MM.1S (cell line): ENCODE measurements at places on chromosomes 5 and 9.

- no peak for DNase-seq
Measured at GRCh38 chr9:134411440-134412297, 85.4 kb downstream of the RXRA start.

- no peak for DNase-seq
Measured at GRCh38 chr5:88732862-88733261, 150.1 kb downstream of the MEF2C start.

DNA sequence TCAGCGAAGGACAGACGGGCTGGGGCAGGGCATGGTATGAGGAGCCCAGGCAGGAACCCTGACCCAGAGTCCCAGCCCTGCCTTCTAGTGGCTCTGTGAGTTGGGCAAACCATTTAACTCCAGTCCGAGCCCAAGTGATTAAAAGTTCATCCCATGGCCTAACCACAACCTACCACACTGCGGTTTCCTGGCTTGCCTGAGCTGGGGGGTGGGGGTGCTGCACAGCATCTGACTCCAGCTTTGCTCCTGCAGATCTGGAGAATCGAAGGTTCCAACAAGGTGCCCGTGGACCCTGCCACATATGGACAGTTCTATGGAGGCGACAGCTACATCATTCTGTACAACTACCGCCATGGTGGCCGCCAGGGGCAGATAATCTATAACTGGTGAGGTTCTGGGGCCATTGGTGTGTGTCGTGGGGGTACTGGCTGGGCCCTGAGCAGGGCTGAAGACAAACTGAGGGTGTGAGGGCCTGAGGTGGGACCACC lies 49.0 kb downstream of the STOM start:
- no peak for DNase-seq

DNA sequence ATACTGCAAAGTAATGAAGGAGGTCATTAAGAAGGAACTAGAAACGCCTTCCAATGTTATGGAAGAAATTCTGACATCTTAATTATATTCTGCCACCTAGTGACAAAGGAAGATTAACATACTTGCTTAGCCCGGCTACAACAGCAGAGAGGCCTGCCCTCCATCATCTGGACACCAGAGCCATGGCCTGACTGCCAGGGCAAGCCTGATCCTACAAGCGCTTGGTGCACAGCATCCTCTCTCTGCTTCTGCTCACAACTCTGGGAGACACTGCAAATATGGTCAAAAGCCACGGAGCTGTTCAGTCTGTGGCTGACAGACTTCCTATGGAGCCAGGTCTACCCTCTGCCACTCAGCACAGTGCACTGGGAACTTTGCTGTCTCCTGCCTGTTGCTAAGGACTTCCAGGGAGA lies 87.3 kb upstream of the SLC44A1 start:
- DNase-seq: peak; percentile 76

DNA sequence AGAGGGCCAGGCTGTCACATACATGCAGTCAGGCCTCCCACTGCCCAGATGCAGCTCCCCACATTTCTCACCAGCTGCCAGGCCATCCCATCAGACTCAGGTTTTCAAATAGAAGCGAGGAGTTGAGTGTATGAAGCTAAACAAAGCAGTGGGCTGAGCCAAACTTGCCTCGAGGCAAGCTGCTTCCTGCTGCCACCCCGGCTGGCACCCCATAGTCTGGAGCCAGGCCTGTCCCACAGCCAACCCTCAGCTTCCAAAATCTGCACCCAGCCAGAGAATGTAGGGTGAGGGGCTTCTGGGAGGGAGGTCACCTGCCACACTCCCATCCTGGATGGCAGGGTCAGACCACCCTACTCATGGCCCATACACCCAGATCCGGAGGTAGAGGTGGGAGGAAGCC lies 22.3 kb upstream of the ALDH1B1 start:
- DNase-seq: no peak

- DNase-seq: no peak
Measured at GRCh38 chr9:123456011-123456410, 100.0 kb downstream of the CRB2 start.

DNA sequence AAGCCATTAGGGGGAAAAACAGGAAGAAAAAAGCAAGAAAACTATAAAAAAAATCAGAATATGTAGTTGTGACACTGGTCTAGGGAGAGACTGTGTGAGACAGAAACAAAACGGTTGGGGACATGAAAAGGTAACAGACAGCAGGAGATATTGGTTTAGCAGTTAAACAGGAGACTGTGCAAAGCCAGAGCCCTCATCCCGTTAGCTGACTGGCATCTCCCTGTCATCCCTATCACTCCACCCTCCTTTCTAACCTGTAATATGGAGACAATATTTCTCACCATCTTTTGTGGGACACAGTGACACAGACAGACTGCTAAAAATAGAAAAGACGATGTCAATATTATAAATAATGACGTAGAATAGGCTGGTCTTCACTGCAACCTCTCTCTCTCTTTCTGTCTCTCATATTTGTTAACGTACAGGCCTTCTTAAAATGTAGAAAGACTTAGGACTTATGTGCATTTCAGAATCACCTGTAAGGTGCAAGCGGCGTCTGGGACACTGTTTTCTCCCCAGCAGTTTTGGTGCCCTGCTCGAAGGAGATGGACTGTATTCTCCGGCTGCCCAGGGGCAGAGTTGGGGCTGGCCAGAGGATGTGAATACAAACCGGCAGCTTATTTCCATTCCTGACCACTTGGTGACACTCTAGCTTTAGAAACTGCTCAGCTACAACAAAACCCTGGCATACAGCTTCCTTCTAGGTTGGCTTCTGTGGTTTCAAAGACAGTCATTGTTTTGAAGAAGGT lies 190.6 kb downstream of the MAT2B start:
- DNase-seq: peak; percentile 70

- peak; percentile 29 for DNase-seq
Measured at GRCh38 chr5:33423018-33423630, 17.6 kb upstream of the TARS1 start.

- DNase-seq: no peak
Measured at GRCh38 chr9:95157481-95158151, 159.9 kb downstream of the FANCC start.

DNA sequence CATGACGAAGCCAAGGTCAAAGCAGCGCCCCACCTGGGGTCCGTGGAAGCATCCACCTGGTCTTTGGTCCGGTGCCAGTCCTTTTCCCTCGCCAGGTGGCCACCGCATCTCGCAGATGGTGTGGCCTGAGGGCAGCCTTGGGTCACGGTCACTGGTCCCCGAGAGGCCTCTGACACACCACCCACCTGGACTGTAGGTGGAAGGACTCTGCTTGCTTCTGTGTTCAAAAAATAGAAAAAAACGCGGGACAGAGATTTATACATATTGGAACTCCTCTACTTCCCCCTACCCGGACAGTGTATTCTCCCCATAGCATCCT lies 466 bp upstream of the TTC39B start:
- DNase-seq: no peak

DNA sequence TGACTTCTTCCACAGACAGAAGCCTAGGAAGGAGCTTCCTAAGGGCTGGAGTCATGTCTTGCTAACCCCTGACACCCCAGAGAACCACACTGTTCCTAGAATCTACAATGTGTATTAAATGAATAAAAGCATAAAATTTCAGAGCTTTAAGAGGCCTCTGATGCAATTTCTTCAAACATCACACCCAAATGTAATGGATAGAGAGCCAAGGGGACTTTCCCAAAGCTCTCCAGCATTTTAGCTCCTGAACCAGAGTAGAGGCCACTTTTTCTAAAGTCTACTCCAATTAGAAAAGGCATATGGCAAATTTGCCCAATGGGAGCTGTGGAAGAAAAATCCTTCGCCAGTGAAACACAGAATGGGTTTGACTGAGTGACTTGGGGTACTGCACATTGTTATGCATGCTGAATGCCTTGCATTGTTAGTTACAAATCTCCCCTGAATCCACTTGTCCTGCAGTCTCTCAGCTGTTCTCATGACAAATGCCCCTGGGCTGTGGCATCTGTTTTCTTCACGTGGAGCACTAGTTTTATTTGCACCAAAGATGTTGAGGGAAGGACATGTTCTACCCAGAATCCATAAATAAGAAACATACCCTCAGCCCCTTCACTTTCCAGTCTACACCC lies 334.0 kb downstream of the ASTN2 start:
- no peak for DNase-seq

GRCh38 chr9:132697230-132697629 lies 27.0 kb downstream of the GTF3C4 start:
- DNase-seq: no peak

DNA sequence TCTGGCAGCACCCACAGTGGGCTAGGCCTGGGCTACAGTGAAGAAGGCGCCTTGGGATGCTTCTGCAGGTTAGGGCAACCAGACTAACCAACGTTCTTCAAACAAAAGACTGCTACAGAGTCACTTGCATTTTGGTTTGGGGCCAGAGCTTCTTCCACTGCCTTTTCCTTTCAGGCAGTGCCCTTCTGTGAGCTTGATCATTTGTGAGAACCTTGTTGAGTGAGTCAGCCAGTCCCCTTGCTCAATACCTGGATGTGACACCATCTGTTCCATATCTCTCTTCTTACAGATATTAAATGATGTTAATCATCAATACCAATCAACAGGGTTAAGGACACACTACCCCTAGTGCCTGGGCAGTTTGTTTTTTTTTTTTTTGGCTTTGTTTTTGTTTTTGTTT lies 46.5 kb upstream of the VDAC1 start:
- no peak for DNase-seq

DNA sequence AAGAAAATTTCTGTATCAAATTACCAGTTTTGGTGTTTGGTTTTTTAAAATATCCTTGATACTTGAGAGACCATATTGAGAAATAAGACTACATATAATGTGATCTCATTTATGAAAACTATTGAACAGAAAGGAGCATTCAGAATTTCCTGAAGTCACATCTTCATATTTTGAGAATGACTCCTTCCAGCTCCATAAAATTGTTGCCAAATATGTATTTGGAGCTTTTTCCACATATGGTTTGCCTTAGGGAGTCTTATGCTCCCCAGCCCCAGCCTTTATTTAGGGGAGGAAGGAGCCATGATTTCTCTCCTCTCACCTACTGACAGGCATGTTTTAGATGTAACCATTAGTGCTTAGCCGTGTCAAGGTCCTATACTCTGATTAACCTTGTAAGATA lies 51.1 kb downstream of the GCNT1 start:
- no peak for DNase-seq

GRCh38 chr5:177432143-177432838 lies 5.8 kb downstream of the GRK6 start:
- no peak for DNase-seq

GRCh38 chr5:135232958-135233357 lies 166.1 kb downstream of the MACROH2A1 start:
- DNase-seq: no peak

GRCh38 chr9:90555351-90556057 lies 87.1 kb downstream of the DIRAS2 start:
- no peak for DNase-seq

GRCh38 chr5:14783691-14784090 lies 87.9 kb downstream of the ANKH start:
- no peak for DNase-seq

- no peak for DNase-seq
Measured at GRCh38 chr5:179151286-179152118, 91.3 kb downstream of the ZNF354C start.

- peak; percentile 33 for DNase-seq
Measured at GRCh38 chr9:78132701-78133058, 101.1 kb upstream of the GNAQ start.

DNA sequence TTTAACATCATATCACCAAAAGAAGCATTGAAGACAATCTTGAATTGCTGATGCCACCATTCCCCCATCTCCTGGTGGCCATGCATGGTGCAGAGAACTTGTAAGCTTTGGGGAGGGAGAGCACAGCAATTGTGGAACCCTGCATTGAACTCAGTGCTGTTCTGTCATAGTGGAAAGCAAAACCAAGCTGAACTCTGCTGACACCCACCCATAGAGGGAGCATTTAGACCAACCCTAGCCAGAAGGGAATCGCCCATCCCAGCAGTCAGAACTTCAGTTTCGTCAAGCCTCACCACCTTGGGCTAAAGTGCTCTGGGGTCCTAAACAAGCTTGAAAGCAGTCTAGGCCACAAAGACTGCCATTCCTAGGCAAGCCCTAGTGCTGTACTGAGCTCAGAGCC lies 37.4 kb upstream of the RUSC2 start:
- DNase-seq: no peak

GRCh38 chr5:14723701-14724132 lies 59.2 kb downstream of the OTULIN start:
- no peak for DNase-seq

- DNase-seq: no peak
Measured at GRCh38 chr9:133950629-133951111, 41.5 kb downstream of the VAV2 start.

- DNase-seq: no peak
Measured at GRCh38 chr9:135736272-135736978, 34.4 kb downstream of the KCNT1 start.

DNA sequence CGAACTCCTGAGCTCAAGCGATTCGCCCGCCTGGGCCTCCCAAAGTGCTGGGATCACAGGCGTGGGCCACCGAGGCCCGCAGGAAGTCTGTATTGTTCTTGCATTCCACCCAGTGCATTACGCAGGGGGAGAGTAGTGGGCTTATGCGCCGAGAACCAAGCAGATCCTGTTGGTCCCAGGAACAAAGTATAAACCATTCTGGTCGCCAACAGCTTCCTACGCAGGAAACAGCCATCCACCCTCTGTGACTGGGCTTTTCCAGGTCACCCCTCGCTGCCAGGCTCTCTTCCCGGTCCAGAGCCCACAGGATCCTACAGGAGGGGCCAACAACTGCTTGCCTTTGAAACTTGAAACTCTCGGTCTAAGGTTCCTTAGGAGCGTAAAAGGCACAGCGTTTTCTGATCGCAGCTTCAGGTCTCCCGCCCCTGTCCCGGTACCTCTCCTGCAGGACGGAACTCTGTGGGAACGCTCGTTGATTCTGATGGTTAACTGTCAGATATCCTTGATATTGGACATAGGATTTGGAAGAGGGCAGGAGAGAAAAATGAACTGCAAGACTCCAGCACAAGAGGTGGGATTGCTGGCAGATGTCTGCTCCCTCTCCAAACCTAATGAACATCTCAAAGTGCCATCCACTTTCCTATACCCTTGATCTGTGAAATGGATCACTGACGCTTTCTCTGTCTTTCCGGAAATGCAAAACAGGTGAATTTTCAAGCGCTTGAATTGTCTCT lies 4.2 kb upstream of the ANXA2R start:
- DNase-seq: no peak

DNA sequence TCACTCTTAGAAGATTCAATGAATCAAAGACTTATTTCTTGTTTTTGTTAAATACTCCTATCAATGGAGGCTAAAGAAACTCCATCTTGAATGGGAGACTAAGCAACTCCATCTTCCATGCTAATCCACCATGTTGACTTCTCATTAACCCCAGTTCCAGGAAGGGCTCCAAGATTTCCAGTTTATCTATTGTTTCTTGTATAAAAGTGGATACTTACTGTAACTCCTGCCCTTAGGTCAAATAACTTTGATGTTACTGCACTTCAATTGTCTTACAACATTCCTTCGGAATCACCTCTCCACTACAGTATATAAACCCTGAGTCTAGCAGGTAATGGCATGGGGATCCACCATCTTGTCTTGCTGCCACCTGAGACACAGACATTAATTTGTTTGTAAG lies 63.0 kb downstream of the PUM3 start:
- DNase-seq: no peak

- no peak for DNase-seq
Measured at GRCh38 chr5:80187421-80188090, 68.3 kb downstream of the SERINC5 start.
